GM13976 (cell line): ENCODE measurements at places on chromosomes 1 and 21.

DNA sequence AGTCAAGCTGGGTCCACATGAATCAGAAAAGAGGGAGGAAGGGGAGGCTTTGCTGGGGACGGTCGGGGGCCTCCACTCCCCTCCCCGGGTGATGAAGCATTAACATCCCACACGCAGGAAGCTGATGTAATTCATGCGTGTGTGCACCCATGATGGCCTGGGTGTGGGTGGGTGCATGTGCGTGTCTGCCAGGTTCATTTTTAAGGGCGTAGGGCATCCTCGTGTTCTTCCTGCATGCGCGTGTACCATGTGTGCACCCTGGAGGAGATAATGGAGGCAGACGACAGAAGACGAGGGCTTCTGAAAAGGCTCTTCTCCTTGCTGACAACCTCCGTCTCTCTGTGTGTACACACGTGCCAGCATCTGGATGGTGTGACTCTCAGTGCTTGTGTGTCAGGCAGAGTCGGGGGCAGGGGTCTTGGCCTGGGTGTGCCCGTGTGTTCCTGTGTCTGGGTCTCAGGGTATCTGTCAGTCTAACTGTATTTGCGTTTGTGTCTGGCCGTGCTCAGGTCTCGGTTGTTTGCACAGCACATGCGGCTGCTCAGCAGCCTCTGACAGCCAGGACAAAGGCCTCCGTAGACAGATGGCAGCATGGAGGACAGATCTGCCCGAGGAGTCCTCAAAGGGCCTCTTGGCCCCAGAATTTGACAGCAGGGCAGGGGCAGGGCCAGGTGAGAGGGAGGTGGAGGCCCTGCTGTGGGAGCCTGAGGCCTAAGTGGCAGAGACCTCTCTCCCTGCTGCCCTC lies 2.4 kb downstream of the RAP1GAP start:
- no peak for DNase-seq

GRCh38 chr1:221264848-221265247 lies 385.6 kb downstream of the HLX start:
- no peak for DNase-seq

- DNase-seq = no peak
Measured at GRCh38 chr21:45921917-45922316, 59.7 kb upstream of the COL6A1 start.

DNA sequence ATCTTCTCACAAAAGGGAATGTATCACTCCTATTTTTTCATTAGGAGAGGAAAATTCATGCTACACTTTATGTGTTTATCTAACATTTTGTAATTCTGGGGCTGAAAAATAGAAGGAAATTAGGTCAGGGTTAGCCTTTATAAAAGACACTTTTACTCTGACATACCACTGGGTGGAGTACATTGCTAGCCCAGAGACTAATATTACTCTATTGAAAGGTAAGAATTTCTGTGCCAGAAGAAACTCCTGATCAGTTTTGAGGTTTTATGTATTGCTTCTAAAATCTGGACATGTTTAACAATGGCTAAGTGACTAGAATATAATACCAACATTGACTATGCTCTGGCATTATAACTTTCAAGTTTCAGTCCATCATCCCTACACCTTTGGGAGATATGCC lies 724.6 kb downstream of the USP25 start:
- no peak for DNase-seq

GRCh38 chr1:93670141-93670540 lies 11.5 kb downstream of the BCAR3 start:
- no peak for DNase-seq

- no peak for DNase-seq
Measured at GRCh38 chr21:14957836-14958235, 107.0 kb downstream of the NRIP1 start.

GRCh38 chr1:2860476-2861142 lies 59.1 kb upstream of the TTC34 start:
- no peak for DNase-seq
